ENCODE measurements at places on chromosomes 13 and 19.

DNA sequence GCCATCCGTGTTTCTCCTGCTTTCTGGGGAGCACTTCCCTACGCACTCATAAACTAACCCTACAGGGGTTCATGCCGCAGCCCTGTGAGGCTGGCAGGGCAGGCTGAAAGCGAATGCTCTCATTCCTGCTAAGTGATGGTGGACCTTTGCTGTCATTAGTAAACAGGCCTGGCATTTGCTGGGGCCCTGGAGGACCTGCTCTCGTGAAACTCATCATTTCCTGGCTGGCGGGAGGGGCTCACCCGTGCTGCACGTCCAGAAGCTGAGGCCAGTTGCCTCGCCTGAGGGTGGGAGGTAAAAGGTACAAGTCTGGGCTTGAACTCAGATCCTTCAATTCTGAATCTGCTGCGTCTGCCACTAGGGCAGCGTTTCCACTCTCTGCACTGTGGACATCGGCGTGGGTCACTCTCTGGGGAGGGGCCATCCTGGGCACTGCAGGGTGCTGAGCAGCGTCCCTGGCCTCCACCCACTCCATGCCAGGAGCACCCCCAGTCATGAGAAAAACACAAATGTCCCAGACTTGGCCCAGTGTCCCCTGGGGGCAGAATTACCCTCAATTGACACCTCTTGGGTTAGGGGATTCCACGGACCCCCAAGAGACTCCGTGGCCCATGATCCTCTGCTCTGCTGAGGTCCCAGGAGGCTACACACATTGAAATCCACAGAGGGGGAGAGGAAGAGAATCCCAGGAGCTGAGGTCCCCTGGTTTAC is 7.0 kb downstream of the MOB3A start:
- no peak for DNase-seq

GRCh38 chr19:48355365-48355954 is 8.3 kb downstream of the TMEM143 start:
- DNase-seq: no peak

- no peak for DNase-seq
Observed at GRCh38 chr13:43159026-43159461, 135.7 kb downstream of the DNAJC15 start.

- DNase-seq: no peak
Observed at GRCh38 chr19:56119582-56119978, 1.5 kb downstream of the ZNF787 start.

DNA sequence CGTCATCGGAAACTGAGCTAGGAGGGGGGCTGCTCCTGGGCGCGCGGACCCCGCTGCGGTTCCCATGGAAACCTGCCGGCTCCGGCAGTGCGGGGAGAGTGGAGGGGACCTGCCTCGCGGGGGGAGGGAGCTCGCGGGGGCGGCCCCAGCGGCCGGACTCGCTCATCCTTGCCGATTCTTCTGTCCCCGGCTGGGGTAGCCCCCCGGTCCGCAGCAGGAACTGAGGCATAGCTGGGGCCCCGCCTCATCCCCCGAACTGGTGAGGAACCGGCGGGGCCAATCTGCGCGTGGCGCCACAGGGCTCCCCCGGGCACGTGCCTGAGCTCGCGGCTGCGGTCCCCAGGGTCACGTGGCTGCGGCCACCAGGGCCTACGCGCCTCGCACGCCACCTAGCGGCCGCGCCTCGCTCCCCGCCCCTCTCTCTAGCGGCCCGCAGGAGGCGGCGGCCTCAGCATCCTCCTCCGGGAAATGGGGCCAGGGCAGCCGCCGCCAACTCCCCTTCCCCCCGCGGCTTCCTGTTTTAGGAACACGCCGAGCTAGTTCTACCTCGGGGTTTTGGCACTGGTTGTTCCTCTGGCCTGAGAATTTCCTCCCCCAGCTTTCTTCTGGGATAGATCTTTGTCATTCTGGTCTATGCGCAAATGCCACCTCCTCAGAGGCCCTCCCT is 1.7 kb upstream of the ELAVL3 start:
- peak; percentile 95 for DNase-seq

DNA sequence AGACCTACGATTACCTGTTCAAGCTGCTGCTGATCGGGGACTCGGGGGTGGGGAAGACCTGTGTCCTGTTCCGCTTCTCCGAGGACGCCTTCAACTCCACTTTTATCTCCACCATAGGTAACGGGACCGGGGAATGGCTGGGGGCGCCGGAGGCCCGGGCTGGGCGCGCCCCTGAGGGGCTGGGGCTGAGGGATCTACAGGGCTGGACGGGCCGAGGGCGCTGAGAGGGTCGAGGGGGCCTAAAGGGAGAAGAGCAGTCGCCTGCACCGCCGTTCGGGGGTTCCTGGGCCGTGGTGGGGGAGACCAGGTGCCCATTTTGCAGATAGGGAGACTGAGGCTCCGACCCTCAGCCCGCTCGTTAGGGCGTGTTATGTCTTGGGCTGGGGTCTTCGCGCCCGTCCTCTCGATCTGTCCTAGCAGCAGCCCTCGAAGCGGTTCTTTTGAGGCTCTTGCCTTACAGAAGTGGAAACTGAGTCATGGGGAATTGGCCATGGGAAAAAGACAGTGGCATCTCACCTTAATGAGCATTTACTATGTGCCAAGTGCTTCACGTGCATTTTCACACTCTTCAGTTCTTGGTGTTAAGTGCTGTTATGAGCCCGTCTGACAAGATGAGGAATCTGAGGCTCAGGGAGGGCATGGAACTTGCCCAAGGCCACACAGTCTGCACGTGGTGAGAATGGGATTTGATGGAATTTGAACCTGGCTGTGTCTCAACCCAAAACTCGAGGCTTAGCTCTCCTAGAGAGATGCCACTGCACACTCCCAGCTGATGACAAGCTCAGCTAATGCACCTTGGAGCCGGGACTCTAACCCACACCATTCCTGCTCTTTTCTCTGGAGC is 442 bp downstream of the RAB8A start:
- no peak for DNase-seq

GRCh38 chr19:18021121-18021755 is 13.3 kb downstream of the ARRDC2 start:
- peak; percentile 63 for DNase-seq

- DNase-seq: peak; percentile 85
Observed at GRCh38 chr13:24683838-24684599, 3.8 kb downstream of the ATP12A start.

GRCh38 chr19:32717496-32717895 is 2.1 kb upstream of the TDRD12 start:
- DNase-seq: no peak

- no peak for DNase-seq
Observed at GRCh38 chr13:76286178-76286577, 600.0 kb downstream of the KCTD12 start.

DNA sequence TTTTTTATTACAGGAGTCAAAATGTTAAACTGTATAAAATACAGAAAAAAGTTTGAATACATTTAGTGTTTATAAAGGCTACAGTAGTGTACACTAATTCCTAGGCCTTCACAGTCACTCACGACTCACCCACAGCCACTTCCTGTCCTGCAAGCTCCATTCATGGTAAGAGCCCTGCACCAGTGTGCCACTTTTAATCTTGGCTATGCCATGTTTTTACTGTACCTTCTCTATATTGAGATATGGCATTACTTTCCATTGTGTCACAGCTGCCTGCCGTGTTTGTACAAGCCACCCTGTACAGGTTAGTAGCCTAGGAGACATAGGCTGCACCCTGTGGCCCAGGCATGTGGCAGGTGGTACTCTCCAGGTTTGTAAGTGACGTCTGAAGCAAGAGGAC is 32.1 kb downstream of the C1QTNF9 start:
- DNase-seq: no peak

DNA sequence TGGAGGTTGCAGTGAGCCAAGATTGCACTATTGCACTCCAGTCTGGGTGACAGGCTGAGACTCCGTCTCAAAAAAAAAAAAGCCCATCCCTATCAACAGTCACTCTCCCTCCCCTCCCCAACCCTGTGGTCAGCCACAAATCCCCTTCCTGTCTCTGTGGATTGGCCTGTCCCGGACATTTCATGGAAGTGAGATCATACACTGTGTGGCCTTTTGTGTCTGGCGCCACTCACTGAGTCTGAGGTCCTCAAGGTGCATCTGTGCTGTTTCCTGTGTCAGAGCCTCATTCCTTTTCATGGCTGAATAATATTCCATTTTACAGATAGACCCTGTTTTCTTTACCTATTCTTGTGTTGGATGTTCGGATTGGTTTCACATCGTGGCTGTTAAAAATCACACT is 149.5 kb downstream of the PTPRS start:
- DNase-seq: no peak

GRCh38 chr13:32645854-32646253 is 59.6 kb downstream of the PDS5B start:
- DNase-seq: no peak

DNA sequence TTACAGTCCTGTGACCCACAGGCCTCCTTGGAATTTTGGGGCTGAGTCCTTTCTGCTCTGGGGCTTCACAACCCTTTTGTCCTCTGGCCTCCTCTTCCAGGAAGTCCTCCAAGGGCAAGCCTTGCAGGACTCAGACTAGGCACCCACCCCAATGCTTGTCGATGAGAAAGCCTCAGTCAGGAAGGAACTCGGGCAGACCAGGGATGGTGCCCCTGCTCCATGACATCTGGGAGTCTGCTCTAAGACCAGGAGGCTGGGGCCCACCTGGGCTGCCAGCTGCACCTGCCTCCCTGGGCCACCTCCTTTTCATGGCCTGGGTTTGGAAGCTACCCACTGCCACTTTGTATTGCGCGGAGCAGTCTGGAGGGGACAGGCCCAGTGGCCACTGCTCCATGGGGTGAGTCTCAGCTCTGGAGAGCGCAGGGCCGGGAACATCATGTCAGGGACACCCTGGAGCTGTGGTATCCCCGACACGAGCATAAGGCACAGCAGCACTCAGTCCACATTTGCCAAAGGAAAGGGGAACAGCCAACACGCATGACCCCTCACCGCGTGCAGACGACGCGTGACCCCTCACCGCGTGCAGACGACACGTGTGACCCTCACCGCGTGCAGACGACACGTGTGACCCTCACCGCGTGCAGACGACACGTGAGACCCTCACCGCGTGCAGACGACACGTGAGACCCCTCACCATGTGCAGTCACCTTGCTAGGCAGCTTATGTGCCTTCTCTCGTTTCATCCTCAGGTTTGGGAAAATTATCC is 10.8 kb downstream of the C2CD4C start:
- DNase-seq: no peak

DNA sequence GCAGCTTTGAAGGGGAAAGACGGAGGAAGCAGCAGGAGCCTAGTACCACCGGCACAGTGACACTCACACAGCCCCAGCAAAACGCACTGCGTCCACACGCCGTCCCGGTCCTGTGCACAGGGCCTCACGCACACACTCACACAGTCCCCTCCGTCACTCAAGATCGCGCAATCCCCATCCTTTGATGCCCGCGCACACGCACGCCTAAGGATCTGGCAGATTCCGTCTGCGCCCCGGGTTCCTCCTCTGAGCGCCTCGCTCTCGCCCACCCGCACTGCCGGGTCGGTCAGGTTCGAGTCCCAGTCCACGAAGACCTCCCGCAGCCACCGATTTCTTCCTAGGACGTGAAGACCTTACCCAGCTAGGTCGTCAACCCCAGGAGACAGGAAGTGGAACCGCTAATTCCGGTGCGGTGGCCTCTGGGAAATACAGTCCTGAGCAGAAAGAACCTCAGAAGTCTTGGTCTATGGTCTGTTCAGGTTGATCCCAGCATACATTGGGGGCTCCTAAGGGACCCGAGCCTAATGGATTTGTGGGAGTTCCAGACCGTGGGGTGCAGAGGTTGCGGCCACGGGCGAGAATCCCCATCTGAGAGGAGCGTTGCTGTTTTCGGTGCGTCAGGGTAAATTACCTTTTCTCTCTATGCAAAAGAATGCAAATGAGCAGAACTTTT is at the start of gene ZNF780B:
TSS of gene ZNF780B (minus strand) at position 400 of the 673 bp plus-strand sequence. CDS start 5,899 bp downstream, outside the sequence.
- peak; percentile 83 for DNase-seq

GRCh38 chr13:95652821-95653220 is 8.3 kb upstream of the DZIP1 start:
- no peak for DNase-seq

GRCh38 chr19:31139871-31140505 is 209.2 kb downstream of the TSHZ3 start:
- DNase-seq: no peak

- peak; percentile 91 for DNase-seq
Observed at GRCh38 chr19:9538183-9539058, at the start of gene ZNF426. ZNF426 (minus strand) TSS chr19:9538645; CDS start chr19:9536232, 2,413 bp downstream.

DNA sequence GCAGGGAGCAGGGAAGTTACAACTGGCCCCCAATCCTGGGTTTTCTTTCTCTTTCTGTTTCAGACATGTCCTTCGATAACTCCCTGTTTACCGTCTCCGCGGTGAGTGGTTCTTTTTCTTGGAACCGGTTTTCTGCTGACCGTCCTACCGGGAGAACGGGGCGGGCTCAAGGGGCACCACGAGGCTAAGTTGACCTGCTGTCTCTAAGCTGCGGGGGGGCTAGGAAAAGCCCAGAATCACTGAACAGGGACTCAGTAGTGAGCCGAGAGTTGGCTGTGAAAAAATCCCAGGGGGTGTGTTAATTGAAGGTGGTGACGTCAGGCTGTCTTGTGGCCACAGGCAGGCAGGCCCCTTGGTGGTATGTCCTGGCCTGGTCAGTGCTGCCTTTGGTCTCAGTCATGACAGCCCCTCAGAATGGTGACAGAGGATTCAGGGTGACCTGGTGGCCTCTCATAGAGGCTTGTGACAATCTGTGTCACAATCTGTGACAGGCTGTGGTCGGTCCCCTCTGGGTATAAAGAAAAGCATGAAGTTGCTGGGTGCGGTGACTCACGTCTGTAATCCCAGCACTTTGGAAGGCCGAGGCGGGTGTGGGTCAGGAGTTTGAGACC is 8.1 kb upstream of the CARM1 start:
- no peak for DNase-seq

GRCh38 chr13:37984357-37984756 is 114.8 kb upstream of the TRPC4 start:
- DNase-seq: no peak

DNA sequence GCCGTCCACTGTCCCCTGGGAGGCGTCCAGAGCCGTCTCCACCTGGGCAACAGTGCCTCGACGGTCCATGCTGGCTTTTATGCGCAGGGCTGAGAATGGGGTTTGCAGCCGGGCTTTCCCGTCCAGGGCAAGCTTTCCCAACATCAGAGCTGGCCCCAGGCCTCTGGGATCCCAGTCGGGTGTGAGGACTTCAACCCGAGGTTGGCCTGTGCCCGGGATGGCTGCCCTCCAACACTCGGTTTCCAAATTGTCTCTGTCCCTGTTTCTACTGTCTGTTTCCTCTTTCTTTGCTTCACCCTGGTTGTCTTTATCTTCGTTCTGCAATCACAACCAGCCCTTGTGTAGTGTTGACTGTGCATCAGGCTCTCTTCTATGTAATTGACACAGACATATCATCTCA is at the start of gene IFNL4:
TSS of gene IFNL4 (minus strand) at position 51 of the 400 bp plus-strand sequence.
- DNase-seq: no peak

Data from GM13976 (cell line).